Fibroblast of villous mesenchyme (primary cell): ENCODE measurements at places on chromosomes 4 and X.

- no peak for DNase-seq
These were observed 134.9 kb upstream of the ZIC3 start for GRCh38 chrX:137430984-137431475.

DNA sequence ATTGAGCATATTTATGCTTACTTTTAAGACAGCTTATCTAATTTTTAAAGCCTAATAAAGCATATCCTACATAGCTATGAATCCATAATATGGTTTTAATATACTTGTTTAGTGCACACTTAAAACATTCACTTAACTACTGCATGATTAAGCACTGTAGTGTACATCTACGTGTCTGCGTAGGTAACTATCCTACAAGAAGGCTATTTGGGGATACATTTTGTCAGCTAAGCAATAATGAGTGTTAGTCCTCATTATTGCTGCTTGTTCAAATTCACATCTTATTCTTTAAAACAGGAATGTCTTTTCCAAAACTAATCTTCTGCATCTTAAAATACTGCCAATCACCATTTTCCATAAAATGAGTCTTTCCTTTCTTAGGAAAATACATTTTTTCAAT is 38.6 kb downstream of the GASK1B start:
- no peak for DNase-seq

DNA sequence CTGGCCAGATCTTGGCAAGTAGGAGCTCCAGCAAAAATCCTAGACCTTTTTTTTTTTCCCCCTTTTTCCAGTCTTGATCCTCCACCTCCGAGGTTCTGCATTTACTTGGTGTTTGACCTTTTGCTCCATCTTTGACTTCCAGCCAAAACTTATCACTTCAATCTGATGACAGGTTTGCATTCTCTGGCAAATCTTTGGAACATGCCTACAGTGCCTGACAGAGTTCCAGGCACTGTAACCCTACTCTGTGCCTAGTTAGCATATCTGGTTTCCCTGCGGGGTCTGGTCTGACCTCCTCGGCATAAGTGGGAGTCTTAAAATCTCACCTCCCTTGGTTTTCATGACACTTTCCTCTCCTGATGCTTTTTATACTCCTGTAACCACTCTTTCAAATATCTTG is 39.4 kb upstream of the NR3C2 start:
- no peak for DNase-seq

- DNase-seq, result no peak
These were observed 933.0 kb upstream of the LCORL start for GRCh38 chr4:18954538-18954937.

DNA sequence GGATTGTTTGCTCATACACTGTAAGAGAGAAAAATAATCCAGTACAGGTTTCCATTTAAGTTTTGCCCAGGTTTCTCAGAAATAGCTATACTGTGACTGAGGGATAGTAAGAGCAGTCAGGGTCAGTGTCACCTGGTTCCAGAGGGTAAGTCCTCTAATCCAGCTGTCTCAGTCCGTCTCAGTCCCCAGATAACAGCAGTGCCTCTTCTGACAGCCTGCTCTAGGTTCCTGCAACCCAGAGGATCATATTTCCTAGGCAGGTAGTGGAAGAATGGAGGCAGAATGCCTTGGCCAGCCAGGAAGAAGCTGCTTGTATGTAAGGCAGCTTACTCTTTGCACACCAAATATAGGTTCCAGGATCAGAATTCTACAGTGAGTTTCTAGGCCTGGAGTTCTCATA is 22.6 kb upstream of the GNRHR start:
- DNase-seq, result no peak

GRCh38 chrX:13051529-13052172 is 7.2 kb upstream of the FAM9C start:
- DNase-seq, result no peak

GRCh38 chrX:95797344-95797743 is 887.3 kb upstream of the DIAPH2 start:
- no peak for DNase-seq
